ENCODE measurements at places on chromosomes 2 and 18. TPM values are rescaled to one million over a fixed set of nuclear protein-coding genes. Genes with fewer than 3 reads are reported as not detected.

- DNase-seq, result no peak
These were observed 57.2 kb downstream of the TACR1 start for GRCh38 chr2:75142081-75142480.

- DNase-seq, result no peak
These were observed 111.9 kb downstream of the DCC start for GRCh38 chr18:52451851-52452250.

GRCh38 chr2:226136739-226137138 lies 662.9 kb downstream of the IRS1 start:
- no peak for DNase-seq

DNA sequence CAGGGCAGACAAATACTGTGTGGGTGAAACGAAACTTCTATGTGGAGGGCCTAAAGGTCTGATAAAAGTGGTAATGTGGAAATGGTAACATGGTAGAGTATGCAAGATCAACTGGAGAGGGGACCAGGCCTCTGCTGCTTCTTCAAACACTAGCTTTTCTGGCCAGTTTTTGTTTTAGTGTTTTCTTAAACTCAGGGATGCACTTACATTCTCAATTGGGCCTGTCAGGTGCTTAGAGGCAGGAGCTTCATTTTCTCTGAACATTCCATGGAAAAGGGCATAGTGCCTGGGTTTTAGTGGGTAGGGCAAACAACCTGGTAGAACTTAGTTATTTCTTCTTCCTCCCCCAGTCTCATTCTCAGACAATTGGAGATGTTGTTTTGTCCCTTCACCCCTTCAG lies 10.5 kb upstream of the ST3GAL5 start:
- no peak for DNase-seq

- DNase-seq, result no peak
These were observed 43.8 kb downstream of the DDX18 start for GRCh38 chr2:117858336-117858735.

GRCh38 chr18:62368100-62368499 lies 43.0 kb downstream of the TNFRSF11A start:
- DNase-seq, result no peak

GRCh38 chr18:38010971-38011857 lies 445.6 kb upstream of the CELF4 start:
- no peak for DNase-seq

Gene DLGAP1
- polyA plus RNA-seq, result 3.1 TPM
